ENCODE measurements at places on chromosomes 7 and 10.

- DNase-seq: no peak
These were observed 236.2 kb downstream of the FGFR2 start for GRCh38 chr10:121362026-121362425.

DNA sequence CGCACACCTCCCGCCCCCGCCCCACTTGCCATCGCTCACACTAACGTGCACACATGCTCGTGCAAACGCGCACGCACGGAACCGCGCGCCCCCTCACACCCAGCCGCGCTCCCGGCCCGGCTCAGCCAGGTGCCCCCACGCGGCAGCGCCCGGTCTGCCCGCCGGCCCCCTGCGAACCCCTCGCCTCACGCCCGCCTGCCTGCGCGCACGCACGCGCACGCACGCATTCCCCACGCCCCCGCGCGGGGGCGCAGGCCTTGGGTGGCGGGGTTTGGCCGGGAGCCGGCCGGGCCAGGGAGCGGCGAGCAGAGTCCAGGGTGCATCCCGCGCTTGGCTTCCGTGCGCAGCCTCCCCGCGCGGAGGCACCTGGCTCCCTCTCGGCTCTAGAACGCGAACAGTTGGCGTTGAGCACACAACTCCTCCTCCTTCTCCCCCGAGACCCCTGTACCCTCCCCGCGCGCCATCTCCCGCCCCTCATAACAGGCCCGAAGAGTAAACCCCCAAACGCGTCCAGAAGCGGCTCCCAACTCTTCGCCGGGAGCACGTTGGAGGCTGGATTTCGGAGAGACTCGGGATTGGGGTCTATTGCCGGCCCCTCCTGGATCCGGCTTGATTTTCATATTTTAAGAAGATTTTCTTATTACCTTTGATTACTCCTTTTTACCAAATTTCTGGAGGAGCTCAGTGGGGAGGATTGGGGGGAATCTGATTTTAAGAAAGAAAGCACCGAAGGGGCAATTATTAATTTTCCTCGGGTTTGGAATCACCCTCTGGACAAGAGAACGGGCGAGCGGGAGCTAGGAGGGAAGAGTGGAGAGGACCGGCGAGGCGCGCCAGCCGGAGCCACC is 527 bp upstream of the SORCS3 start:
- no peak for DNase-seq

DNA sequence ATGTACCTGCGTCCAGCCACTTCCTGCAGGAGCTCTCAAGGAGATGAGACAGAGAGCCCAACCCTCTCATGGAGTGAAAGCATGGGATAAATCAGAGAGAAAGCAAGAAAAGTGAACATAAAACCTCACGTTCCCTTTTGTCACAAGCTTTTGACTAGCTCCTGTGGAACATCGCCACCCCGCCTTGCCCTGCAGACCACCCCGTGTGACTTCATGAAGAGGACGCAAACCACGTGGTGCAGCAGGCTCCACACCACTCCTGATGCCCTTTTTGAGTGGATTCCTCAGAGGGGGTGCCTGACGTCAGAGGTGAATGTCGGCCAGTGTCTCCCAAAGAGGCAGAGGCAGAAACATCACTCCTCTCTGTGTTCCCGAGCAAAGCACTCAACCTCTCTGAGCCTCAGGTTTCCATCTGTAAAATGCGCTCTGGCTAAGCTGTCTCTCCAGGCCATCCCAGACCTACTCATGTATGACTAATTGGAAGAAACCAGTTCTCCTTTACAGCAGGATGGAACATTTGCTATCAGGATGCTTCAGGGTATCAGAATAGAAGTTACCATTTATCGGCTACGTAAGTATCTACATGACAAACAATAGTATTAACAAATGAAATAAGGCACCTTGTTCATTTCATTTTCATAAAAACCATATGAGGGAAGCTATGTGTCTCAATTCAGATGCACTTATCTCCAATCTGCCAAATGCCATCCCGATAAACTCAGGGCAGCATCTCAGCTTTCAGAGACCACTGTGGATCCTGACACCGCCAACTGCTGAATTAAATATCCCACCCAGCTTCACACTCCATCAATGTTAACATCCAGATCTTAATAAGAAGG is 5.3 kb downstream of the ZNF488 start:
- no peak for DNase-seq

DNA sequence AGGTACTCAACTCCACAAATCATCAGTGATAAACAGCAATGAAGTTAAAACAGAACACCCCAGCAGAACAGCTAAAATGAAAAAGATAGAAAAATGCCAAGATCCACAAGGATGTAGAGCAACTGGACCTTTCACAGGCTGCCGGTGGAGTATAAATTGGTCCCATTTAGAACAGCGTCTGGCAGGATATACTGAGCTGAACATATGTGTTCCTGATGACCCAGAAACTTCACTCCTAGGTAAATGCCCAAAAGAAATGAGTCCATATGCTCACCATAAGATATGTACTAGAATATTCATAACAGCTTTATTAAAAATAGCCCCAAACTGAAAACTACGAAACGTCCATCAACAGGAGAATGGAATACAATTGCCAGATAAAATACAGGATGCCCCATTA is 102.4 kb downstream of the OAT start:
- no peak for DNase-seq

- DNase-seq: no peak
These were observed 27.7 kb downstream of the PHYH start for GRCh38 chr10:13272164-13272571.
